ENCODE measurements at places on chromosomes 7 and 10. TPM values are rescaled to one million over a fixed set of nuclear protein-coding genes. Genes with fewer than 3 reads are reported as not detected.

The ZFYVE27 gene
- 30.5 TPM for total RNA-seq

DNA sequence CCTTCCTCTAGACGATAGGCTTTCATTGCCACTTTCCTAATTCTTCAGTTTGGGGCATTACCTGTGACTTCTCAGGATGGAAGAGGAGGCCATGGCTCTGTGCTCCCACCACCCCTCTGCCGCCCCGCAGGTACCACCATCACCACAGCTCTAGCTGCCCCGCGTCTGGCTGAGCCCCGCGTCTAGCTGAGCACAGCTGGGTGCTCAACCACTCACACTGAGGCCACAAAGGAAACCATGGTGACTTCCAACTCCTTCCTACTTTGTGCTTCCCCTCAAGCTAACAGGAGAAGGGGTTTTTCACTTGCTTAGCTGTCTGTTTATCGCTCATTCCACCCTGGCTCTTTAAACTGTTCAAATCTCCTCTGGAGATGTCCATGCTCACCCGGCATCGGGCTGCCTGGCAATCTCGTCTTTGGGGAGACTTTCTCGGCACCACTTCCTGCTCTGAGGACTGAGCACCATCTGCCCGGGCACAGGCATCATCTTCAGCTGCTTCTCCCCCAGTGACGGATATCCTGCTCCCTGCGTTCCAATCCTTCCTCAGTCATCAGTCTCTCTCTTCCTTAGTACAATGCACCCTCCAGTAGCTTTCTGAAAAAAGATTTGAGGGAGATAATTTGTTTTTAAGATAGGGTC is 59.4 kb downstream of the MAD1L1 start:
- DNase-seq: no peak

- peak; percentile 78 for DNase-seq
Measured at GRCh38 chr7:41003611-41003940, 699.3 kb downstream of the INHBA start.

The AZGP1 gene
- not detected for total RNA-seq
